ENCODE measurements at places on chromosomes 5 and 9. TPM values are rescaled to one million over a fixed set of nuclear protein-coding genes. Genes with fewer than 3 reads are reported as not detected.

The SPINK13 gene
- not detected for total RNA-seq

The CCL21 gene
- not detected for total RNA-seq

The C9orf153 gene
- 0.40 TPM for total RNA-seq

The LRRC19 gene
- not detected for total RNA-seq

The MAMDC2 gene
- not detected for total RNA-seq

The SNCAIP gene
- total RNA-seq: not detected

The RFX3 gene
- total RNA-seq: 10.3 TPM

The GABBR2 gene
- total RNA-seq: not detected

The AP3B1 gene
- total RNA-seq: 33.0 TPM

The TERT gene
- 12.7 TPM for total RNA-seq

GRCh38 chr9:105051897-105052296, 123.9 kb upstream of the ABCA1 start:
- peak; percentile 27 for DNase-seq

- no peak for DNase-seq
These were observed 107.8 kb downstream of the NUDT12 start for GRCh38 chr5:103454770-103455169.

GRCh38 chr5:180343110-180343830, 9.9 kb downstream of the GFPT2 start:
- no peak for DNase-seq

- no peak for DNase-seq
These were observed 798.5 kb upstream of the ARRDC3 start for GRCh38 chr5:92181656-92182055.

- DNase-seq: no peak
These were observed 98.2 kb upstream of the PRR16 start for GRCh38 chr5:120365656-120366446.

GRCh38 chr9:36036780-36037548, at the start of gene RECK:
TSS of gene RECK (plus strand) at chr9:36036913. CDS start at chr9:36036999, 86 bp downstream.
- DNase-seq: peak; percentile 94

- no peak for DNase-seq
These were observed 19.7 kb upstream of the ASTN2 start for GRCh38 chr9:117434566-117434965.

- DNase-seq: no peak
These were observed 11.7 kb upstream of the FCN2 start for GRCh38 chr9:134868751-134869553.

DNA sequence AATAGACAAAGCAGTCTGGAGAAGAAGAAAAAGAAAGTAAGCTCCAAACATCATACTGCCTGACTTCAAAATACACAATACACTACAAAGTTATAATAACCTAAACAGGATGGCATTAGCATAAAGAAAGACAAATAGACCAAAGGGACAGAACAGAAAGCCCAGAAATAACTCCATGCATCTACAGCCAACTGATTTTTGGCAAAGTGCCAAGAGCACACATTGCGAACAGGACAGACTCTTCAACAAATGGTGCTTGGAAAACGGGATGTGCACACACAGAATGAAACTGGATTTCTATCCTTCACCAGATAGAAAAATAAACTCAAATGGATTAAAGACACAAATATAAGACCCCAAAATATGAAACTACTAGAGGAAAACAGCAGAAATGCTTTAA, 66.6 kb upstream of the SPATA31E1 start:
- DNase-seq: no peak

- DNase-seq: no peak
These were observed 346.9 kb downstream of the ZNF608 start for GRCh38 chr5:124399426-124399961.

- DNase-seq: no peak
These were observed 37.2 kb downstream of the NREP start for GRCh38 chr5:111719773-111720172.

DNA sequence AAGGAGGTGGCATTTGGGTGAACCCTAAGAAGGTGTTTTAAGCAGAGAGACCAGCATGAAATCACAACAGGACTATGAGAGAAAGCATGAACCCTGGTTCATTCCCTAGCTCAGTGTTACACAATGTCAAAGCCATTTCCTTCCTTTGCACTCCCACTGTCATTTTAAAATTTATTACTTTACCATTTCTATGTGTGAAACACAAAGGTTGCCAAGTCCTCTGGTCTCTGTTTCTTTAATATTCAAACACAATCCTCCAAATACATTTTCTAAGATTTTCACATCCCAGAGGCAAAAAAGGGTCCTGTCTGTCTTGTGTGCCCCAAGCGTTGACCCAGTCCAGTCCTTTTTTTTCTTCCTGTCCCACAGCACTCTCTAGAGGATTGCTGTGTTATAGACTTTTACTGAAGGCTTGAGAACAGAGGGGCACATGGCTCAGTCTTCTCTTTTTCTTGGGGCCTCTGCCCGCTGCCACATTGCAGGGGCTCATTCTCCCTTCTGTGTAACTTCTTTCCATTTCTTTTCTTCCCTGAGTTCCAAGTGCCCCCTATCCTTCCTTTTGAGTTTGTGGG, 78.6 kb upstream of the SLC28A3 start:
- DNase-seq: no peak

DNA sequence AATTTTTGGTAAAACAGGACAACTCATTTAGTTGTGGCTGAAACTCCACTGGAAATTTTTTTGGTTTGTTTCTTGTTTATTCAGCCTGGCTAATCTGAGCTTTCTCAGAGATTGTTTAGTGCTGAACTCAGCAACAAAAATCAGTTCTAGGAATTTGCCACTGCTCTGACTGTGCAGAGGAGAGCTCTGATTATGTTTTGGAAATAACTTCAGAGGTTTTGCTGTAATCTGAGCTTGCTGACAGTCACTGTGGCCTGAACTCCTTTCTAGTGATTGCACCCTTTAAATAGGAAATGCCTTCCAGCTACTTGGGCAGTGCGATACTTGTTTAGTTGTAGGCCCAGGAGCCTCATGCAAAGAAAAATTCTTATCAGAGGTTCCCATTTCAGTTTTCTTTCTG, 60.2 kb downstream of the OSTF1 start:
- DNase-seq: peak; percentile 52

DNA sequence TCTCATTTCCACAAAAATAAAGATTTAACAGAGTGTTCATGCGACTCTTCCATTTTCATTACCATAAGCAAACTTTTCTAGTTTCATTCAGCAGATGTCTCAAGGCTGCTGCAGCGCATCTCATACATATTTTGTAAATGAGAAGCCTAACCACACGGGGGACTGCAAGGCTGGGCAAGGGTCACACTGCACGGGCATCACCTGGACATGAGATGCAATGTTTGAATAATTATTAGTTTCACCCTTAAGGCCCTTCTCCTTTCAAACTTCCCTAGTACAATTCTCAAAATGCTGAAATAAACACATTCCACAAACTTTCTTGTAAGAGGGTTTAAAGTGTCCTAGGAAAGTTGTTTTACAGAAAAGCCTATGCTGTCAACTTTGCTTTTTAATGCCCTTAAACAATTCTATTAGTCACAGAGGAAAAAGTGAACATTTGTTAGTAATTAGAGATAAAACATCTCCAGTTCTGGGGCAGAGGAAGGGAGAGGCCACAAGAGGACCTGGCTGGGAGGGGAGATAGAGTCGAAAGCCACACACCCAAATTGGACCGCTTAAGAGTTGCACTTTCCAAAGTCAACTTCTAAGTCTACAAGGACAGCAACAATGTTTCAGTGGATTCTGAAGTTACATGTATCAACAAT, 1.3 kb downstream of the DENND1A start:
- peak; percentile 23 for DNase-seq

- no peak for DNase-seq
These were observed 92.6 kb downstream of the MARCHF3 start for GRCh38 chr5:126937771-126938170.

- no peak for DNase-seq
These were observed 192.6 kb downstream of the ESM1 start for GRCh38 chr5:54792611-54793404.

GRCh38 chr9:137162505-137163364, 7.1 kb downstream of the LRRC26 start:
- no peak for DNase-seq

DNA sequence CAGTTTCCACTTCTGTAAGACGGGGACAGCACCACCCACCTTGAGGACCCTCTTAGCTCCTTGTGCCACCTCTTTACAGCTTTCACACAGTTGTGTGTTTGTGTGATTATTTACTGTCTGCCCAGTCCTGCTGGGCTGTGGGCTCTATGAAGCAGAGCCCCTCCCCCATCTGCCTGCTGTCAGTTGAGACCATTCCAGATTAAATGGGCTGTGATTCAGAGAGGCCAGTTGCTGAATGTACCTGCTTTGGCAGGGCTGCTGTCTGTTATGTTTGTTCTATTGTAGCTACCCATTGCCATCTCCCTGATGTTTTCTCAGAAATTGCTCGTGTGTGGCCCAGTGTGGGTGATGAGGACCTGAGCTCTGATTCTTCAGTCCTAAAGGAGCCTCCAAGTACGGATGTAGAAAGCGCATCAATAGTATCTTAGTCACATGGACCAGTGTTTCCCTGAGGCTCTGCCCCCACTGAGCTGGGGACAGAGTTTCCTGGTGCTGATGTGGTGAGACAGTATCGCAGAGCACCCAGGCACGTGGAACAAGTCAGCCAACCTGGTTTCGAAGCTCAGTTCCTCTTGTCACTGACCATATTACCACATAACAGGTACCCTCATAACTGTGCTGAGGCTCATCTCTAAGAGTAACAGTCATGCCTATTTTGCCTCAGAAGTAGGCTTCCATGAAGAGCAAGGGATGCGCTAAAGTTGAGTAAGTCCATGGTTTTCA, 3.7 kb downstream of the ANGPTL2 start:
- no peak for DNase-seq

- DNase-seq: no peak
These were observed 474.0 kb upstream of the DAB2 start for GRCh38 chr5:39898731-39899130.

GRCh38 chr5:31761877-31762276, 122.9 kb downstream of the PDZD2 start:
- DNase-seq: no peak

DNA sequence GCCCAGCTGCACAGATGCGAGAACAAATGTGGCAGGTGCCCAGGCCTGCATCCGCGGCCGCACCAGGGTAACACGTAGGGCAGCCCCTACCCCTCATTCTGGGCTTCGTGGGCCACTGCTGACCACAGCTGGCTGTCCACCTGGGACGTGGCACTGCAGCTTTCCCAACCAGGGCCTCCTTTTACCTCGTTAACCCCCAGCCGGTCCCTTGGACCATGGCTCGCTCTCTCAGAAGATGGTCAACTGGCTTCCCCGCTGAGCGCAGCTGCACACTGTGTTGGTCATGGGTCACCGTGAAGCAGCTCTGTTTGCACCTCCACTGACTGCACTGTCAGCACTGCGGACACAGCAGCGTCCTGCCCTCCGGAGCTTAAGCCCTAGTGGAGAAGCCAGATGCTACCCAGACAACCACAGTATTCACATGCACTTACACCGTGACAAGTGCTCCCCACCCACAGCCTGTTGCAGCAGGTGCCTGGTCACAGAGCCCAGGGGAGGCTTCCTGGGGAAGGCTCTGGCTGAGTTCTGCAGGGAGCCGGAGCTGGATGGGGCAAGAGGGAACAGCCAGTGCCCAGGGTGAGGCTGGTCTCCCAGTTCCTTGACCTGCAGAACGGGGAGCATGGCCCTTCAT, 10.5 kb upstream of the PLEKHG4B start:
- DNase-seq: no peak

DNA sequence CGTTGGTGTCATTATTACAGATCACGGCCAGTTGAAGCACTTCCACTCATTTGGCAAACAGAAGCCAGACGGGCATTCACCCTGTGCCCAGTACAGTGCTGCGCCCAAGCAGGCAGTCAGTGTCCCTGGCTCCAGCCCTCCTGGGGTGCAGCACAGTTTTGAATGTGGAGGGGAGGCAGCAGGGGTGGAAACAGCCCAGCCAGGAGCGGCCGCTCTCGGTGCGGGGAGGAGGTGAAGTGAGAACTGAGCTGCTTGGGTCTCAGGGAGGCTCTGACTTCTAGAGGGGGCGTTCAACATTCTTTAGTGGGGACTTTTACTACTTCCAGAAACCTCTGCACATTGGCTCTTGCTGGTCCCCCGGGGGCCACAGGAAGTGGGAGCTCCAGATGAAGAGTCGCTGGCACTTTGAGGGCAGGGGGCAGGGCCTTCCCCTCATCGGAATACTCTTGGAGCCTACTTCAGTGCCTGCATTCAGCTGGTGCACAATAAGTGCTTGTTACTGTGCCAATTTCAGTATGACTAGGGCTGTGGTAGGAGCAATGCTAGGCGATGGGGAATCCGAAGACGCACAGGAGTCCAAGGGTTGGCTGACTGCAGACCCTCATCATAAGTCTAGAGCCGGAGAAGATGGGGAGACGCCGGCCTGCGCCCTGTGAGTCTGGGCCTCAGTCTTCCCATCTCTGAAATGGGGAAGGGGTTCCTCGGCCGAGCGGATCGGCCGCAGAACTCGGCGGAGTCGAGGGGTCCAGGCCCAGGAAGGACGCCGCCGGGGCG, 492 bp upstream of the NEK6 start:
- peak; percentile 39 for DNase-seq

DNA sequence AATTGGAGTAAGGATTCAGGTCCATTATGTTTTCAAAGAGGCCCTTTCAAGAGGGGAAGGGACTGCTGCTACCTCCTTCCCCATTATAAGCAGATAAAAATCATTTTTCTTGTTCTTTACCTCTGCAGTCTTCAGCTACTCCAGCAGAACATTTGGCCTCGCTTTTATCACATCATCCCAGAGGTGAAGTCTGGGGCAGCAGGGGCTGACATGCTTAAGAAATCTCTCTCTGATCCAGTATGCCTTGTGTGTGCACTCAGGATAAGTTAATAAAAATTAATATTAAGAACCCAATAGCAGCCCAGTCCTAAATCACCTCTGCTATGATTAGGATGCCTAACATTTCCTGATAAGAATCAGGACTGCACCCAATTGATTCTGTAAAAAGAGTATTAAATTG, 306.9 kb upstream of the NREP start:
- no peak for DNase-seq

DNA sequence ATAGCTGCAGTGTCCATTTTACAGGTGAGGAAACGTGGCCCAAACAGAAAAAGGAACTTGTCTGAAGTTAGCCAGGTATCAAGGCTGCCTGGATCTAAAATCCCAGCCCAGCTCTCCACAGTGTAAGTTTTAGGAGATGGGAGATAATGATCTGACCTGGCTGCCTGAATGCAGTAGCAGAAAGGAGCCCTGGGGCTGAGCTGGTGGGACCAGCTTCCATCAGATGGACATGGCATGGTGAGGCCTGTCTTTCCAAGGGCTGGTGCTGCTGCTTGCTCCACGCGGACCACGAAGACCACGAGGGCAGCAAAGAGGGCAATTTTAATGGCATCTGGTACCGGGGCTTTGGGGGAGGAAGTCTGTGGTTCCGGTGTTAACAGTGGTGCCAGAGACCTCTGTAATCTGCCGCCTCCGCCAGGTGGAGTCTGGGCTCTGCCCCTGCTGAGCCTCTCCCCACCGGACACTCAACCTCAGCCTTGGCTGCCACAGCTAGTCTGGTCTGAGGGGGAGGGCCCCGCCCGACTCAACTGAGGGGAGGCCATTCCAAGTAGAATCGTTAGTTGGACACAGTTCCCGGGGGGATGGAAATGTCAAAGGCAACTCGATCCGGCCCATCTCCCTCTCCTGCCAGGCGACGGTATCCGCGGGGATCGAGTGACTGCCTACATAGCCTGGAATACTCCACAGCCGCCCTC, 650 bp downstream of the MYORG start:
- DNase-seq: peak; percentile 75

All from activated CD8-positive, alpha-beta T cell treated with anti-CD3 and anti-CD28 coated beads for 36 hours (primary cell).